Fibroblast of mammary gland (primary cell): ENCODE measurements at places on chromosomes 3 and 15.

- peak; percentile 83 for DNase-seq
Observed at GRCh38 chr15:93829115-93829870, 402.1 kb upstream of the MCTP2 start.

- DNase-seq: no peak
Observed at GRCh38 chr3:46901061-46901460, 23.5 kb downstream of the PTH1R start.

GRCh38 chr3:136038668-136039067, 73.1 kb downstream of the PPP2R3A start:
- DNase-seq: no peak

DNA sequence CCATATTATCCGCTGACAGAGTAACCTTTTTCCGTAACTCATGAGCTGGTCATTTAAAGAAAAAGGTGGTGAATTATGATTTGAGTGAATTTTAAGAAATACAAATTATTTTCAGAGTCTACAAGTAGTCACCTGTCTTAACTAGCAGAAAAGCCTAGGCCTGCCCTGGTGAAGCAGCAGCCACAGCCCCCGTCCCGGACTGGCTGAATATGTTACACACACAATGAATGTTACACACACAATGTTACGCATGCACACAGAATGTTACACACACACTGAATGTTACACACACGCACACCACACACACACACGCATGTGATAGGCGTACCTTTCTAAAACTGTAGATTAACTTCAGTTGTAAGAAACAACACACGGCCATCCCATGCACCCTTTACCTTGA, 77.8 kb downstream of the VGLL4 start:
- DNase-seq: no peak

- DNase-seq: peak; percentile 71
Observed at GRCh38 chr15:32701863-32702262, 15.9 kb upstream of the GREM1 start.

DNA sequence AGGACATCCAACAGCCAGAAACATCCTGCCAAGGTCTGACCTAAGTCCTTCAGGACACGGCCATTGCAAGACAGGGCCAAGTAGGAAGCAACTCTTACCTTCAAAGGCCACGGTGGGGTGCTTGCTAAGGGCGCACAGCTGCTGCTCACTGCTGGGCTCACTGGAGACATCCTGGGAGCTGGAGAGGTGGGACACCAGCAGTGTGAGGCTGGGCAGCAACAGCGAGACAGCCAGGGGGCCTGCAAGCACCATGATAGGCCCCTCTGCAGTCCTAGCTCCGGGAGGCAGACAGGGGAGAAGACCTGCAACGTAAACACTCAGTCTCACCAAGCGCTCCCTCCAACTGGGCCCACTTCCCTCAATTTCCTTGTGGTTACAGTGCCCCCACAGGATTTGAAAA, 79.2 kb downstream of the SEMA5B start:
- DNase-seq: no peak

DNA sequence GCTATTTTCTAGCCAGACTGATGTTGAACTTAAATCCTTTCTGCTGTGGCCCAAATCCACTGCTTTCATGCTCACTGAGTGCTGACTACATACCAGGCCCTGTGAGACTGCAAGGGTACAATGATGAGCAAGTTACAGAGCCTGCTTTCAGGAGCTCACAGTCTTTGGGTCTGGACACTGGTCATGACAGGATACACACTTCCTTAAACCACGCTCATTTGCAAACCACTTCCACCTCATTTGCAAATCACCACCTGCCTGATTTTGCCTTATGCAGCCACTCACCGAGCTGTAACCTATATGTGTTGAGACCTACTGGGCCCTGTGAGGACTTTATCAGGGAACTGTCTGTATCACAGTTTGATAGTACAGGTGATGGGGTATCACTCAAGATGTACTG, 50.2 kb upstream of the LRRC58 start:
- no peak for DNase-seq

DNA sequence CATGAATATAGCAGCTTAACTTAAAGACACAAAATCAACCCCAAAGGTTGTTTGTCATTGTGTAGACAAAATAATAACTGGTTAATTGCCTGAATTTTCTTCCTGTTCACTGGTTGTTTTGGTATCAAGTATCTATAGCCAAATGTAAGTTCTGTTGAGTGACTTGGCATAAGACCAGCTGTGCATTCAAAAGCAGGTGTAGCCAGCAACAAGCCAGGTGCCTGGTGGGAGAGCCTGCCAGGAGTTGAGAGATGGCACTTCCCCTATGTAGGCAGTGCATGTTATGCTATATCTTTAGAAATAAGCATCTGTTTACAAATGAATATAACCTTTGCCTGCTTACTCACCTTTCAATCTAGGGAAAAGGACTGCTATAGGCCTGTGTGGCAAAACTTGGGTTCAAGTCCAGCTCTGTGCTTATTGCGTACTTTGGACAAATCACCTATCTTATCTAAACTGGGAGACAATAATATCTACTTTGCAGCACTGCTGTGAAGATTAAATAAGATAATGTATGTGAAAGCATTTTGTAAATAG, 84.9 kb upstream of the TBL1XR1 start:
- DNase-seq: no peak

DNA sequence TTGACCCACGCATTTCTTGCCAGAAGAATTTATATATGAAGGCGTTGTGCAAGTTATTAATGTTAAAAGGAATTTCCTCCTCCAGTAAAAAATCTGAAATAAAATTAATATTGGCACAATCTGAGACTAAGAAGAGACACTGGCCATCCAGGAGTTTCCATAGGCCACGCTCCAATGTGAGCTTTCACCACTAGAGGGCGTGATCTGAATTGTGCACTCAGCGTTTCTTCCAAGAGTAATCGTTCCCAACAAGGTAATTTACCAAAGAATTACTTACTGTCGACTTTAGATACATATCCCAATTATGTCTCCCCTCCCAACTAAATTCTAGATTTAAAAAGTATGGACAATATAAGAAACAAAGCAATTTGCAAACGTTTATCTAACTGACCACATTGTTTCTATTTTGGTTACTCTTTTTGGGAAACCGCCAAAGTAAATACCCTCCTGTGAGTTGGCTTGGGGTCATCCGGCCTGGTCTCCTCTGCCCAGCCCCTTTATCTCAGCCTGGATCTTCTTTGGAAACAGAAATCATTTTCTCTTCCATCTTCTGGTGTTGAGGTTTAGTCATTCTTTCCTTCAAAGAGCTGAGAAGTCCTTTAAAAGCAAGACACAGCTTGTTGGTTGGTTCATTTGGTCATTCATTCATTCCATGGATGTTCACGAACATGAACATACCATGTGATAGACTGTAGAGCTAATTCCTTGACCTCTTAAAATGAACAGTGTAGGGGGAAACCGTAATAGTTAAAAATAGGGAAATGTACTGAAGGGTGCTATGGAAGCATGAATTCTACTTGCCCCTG, 26.2 kb downstream of the POLR2M start:
- peak; percentile 68 for DNase-seq

DNA sequence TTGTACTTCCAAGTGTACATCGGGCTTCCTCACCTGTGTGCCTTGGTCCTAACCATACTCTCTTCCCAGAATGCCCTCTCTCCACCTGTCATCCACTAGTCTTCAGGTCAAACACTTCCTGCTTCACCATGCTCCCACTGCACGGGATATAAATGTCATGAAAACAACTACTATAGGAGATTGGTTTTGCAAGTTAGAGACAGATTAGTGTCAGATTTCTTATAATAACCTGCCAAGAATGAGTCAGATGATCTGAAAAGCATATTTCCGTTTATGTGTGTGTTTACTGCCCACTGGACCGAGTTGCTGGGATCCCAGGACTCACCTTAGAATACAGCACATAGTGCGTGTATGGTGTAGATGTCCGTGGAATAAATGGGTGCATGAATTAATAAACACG, 21.4 kb downstream of the PLA1A start:
- peak; percentile 26 for DNase-seq

- no peak for DNase-seq
Observed at GRCh38 chr15:100493213-100493612, 35.5 kb downstream of the CERS3 start.
